Stimulated activated CD8-positive, alpha-beta memory T cell treated with anti-CD3 and anti-CD28 coated beads, Interleukin-4, amount 100 ng/mL, for 48 hours (primary cell): ENCODE measurements at places on chromosomes 12 and 14.

- DNase-seq = peak; percentile 93
These were observed 279.1 kb downstream of the TTC6 start for GRCh38 chr14:37874429-37875109.

GRCh38 chr14:52700701-52701172, 5.4 kb upstream of the ERO1A start:
- no peak for DNase-seq

DNA sequence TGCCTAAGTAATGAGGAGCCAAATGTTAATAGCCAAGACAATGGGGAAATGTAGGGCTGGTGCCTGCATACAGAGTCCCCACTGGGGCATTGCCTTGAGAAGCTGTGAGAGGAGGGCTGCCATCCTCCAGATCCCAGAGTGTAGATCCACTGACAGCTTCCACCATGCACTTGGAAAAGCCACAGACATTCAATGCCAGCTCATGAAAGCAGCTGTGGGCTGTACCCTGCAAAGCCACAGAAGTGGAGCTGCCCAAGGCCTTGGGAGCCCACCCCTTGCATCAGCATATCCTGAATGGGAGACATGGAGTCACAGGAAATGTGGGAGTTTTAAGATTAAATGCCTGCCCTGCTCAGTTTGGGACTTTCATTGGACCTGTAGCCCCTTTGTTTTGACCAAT, 244.7 kb downstream of the BTG1 start:
- no peak for DNase-seq

DNA sequence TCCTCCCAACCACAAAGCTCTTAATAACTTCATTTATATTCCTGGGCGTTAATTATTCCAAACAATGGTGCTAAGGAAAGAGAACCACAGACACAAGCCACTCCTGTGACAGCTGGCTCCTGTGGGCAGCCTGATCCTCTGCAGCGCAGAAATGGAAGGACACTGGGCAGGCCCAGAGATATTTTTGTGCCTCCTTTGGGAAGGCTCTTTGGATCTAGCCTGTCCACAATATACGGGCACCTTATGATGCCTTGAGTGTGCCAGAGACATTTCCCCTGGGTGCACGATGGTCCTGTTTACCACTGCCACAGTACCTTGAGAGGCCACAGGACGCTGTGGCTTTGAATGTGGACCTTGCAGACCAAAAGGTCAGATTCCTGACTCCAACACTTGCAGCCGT, 2.1 kb downstream of the ASB2 start:
- DNase-seq = no peak

- peak; percentile 78 for DNase-seq
These were observed 25.0 kb downstream of the SH2B3 start for GRCh38 chr12:111430433-111431353.

DNA sequence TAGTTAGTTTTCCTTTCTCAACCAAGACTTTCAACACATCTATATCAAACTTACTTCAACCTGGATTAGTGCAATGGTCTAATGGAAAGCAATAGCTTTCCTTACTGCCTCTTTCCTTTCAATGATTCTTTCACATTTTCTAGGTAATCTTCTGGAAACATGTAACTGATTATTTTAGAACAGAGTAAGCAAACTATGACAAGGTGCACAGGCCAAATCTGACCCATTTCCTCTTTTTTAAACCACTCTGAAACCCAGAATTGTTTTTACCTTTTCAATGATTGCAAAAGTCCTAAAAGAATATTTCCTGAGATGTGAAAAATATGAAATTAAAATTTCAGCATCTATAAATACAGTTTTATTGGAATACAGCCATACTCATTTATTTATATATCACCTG, 81.6 kb upstream of the TMTC2 start:
- no peak for DNase-seq

- no peak for DNase-seq
These were observed 659 bp downstream of the TRAFD1 start for GRCh38 chr12:112126000-112126438.

GRCh38 chr14:23895480-23895879, 58.1 kb upstream of the DHRS4 start:
- DNase-seq = no peak

GRCh38 chr12:24048446-24048845, 99.0 kb upstream of the SOX5 start:
- DNase-seq = no peak

DNA sequence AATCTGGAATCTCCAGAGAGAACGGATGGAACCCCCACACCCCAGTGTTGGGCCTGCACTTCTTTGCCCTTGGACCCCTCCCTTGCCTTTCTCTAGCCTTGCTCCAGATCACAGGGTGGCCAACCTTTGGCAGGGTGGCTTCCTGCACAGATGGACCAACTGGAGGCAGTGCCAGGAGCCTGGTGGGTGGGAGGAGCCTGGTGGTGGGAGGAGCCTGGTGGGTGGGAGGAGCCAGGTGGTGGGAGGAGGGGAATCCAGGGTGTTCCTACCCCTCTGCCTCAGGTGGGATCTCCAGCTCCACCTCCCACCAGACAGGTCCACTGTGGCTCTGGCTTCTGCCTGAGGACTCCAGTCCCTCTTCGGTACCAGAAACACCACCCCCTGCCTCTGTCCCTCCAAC, 15.0 kb upstream of the ORAI1 start:
- peak; percentile 71 for DNase-seq

DNA sequence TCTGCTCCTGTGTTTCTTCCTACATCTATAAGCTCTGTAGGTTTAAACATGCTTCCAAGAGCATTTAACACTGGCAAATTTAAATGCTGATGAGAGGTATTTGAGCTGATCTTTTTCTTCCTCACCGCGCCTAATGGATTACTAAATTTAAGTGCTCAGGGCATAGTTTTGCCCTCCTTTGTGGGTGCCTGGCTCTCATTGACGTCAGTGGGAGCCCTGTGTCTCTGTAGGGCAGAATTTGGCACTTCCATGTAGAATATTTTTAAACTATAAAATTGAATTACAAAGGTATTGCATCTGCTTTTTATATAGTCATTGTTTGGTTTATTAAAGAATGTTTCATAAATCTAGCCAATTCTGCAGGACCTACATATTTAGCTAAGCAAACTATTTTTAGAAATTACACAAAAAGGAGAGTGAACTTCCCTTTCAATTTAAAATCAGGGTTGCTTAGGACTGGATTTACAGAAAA, 444.8 kb downstream of the AEBP2 start:
- DNase-seq = no peak

GRCh38 chr14:22737052-22737451, 29.4 kb upstream of the OXA1L start:
- DNase-seq = peak; percentile 60

DNA sequence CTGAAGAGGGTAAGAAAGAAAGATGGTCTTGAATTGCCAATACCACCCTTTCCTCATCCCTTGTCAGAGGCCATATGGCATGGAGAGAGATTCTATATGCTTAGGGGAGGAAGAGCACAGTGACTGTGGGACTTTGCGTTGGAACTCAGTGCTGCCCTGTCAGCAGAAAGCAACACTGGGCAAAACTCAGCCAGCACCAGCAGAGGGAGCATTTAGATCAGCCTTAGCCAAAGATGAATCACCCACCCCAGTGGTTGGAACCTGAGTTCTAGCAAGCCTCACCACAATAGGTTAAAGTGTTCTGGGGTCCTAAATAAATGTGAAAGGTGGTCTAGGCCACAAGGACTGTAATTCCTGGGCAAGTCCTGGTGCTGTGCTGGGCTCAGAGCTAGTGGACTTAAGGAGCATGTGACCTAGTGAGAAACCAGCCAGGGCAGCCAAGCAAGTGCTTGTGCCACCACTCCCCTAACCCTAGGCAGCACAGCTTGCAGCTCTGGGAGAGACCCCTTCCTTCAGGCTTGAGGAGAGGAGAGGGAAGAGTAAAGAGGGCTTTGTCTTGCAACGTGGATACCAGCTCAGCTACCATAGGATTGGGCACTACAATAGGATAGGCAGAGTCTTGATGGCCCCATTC, 11.4 kb upstream of the BCAT1 start:
- DNase-seq = peak; percentile 67

- no peak for DNase-seq
These were observed 176.0 kb downstream of the DACT1 start for GRCh38 chr14:58813745-58814144.

- DNase-seq = peak; percentile 95
These were observed at the start of gene ARPC3 for GRCh38 chr12:110449799-110450497. TSS of gene ARPC3 (minus strand) at chr12:110450337. CDS start at chr12:110450260, 77 bp downstream.

DNA sequence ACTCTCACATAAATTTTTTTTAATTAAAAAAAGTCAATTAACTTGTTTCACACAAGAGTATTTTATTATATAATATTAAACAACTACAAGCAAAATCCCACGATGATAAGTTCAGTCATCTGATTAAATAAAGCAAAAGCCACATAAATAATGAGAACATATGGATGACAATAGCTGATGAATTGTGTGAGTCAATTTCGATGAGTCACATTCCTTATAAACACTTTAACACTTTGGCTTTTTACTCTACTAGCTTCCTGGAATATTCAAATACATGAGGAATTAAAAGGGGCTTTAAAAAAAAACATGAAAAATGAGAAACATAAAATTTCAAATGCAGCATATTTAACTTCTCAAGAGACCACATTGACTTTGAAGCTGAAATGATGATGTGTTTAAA, 95.3 kb downstream of the BCAT1 start:
- no peak for DNase-seq

DNA sequence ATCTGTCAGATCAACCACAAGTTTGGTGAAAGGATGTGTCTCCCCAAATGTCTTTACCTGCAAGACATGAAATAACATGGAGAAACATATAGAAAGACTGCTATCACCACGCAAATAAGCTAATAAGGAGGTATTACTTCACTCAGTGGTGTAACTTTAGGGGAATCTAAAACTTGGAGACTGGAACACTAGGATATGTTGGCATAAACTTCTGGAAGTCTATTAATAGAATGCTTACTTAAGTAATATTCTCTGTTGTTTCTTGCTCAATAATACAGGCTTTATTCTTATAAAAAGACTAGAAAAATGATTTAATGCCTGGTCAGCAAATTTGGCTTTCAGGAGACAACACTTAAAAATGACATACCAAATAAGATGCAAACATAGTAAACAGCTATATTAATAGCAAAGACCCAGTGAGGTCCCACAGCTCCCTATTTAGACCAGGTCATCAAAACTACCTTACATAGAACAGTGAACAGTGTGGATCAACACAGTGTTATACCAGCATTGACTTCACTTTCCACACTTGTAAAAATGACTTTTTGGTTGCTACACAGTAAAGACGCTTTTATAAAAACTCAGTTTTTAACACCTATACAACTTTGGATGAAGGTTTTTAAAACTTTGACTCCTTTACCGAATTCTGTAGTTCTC, 18.9 kb upstream of the HAL start:
- no peak for DNase-seq

DNA sequence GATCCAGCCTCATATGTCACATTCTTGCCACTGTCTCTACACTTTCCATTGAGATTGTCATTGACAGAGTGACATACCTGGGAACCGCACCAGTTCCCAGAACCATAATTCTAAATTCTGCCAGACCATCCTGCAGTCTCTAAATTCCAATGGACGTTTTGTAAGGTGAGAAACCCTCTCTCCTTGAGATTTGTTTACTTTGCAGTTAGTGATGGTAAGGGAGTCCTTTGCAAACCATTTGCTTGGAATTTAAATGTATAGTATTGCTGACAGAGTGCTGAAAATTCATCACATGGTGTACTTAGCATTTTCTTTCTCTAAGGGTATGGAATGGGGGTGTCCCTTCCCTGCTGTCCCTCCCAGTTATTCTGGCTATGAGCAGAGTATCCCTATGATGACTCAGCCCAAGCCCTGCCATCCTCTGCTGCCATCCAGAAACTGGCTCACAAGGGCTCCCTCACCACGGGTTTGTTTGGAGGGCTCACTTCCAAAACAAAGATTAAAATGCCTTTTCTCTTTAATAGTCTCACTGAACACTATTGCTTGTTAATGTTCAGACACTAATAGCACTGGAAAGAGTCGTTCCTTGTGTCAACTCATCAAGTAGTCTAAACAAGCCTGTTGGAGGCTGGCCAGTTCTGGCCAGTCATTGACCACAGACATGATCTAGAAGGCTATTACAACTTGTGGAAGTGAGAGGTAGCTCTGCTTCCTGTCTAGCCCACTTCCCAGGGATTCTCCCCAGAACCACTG, 129.0 kb upstream of the HMGA2 start:
- DNase-seq = no peak

DNA sequence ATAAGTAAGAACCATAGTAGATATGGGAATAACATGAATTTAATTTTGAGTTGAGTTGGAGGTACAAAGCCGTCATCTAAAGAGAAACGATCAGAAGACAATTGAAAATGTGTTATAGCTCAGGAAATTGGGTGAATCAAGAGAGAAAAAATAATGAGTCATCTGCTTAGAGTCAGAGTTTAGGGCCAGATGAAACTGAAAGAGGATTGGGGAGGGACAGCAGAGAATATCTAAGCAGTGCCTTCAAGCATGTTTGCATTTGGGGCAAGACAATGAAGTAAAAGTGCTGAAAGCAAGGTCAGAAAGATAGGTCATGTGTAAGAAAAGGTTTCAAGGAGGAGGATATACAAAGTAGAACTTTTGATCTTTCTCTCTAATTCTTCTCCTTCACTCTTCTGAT, 49.4 kb downstream of the SLC15A5 start:
- no peak for DNase-seq

DNA sequence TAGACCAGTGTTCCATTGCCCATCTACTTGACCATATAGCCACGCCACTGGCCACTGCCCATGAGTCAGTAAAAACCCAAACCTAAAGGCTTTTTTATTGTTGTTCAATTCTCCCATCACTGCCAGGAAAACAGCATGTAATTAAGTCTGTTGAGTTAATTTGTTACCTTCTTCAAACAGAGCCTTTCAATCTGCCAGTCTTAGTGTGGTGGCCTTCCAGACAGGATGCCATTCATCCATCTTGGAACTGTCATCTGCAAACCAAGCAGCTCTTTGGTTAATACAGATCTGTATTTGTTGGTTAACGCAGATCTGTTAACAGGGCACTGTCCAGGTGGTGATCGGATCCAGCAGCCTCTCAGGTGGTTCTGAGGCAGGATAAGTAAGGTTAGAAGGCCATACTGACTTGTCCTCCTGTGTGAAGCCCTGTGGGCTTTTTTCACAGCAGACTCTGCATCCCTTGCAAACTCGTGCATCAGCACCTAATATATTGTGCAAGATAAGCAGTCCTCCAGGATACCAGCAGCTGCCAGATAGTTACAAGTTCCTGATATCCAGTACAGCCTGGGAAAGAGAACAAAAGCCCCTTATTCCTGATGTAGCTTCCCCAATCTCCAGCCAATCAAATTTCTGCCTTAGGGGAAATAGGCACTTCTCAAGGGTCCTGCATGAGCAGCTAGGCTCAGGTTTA, 59.1 kb upstream of the DHRS4 start:
- no peak for DNase-seq

- no peak for DNase-seq
These were observed 992.7 kb upstream of the USP15 start for GRCh38 chr12:61267474-61267873.

DNA sequence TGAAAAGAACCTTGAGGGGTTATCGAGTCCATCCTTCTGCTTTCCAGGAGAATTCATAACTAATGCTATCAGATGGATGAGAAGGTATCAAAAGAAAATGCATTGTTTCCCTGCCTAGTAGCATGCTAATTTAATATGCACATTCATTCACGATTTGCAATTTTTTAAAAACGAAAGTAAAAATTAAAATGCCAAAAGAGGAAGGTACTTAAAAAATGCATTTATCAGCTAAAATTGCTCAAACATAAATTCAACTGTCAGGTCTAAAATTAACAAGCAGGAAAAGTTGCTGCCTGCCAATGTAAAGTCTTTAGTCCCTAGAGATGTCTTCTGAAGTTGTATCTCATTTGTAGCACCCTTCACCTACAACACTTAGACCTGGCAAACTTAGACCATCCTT, 7.9 kb downstream of the ATF7 start:
- no peak for DNase-seq
